ENCODE measurements at places on chromosomes 5 and 9. TPM values are rescaled to one million over a fixed set of nuclear protein-coding genes. Genes with fewer than 3 reads are reported as not detected.

DNA sequence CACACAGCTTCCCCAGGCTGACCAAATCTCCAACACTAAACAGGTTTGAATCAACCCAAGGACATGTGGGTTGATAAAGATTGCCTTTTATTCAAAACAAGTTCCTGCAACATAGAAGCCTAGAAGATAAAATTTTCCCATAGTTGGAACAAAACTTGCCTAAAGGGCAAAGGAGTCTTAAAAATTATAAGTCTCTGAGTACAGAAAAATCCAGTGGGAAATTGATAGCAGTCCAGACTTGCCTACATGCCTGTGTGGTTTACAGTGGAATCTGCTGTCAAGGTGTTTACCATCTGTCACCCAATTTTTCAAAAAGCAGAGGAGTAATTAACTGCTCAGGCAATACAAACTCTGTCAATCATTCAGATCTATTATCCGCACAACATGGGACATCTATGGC is 168.2 kb downstream of the PPP2R2B start:
- DNase-seq: no peak
- no peak overlapping the region for H3K4me3 ChIP-seq
- H3K27me3 ChIP-seq: no peaks in the 10 kb centered on the region
- no peak overlapping the region for H3K27ac ChIP-seq
- no peaks in the 10 kb centered on the region for H3K36me3 ChIP-seq

CER1 gene
- total RNA-seq: not detected

PTCH1 gene
- total RNA-seq: 2.0 TPM

- no peaks in the 10 kb centered on the region for H3K36me3 ChIP-seq
- no peaks in the 10 kb centered on the region for H3K27me3 ChIP-seq
- no peak overlapping the region for H3K27ac ChIP-seq
- H3K4me1 ChIP-seq: peaks cover 50% of the 10 kb centered on the region
- H3K4me3 ChIP-seq: no peak overlapping the region
Measured at GRCh38 chr5:81121836-81122630, 111.1 kb upstream of the CKMT2 start.

DNA sequence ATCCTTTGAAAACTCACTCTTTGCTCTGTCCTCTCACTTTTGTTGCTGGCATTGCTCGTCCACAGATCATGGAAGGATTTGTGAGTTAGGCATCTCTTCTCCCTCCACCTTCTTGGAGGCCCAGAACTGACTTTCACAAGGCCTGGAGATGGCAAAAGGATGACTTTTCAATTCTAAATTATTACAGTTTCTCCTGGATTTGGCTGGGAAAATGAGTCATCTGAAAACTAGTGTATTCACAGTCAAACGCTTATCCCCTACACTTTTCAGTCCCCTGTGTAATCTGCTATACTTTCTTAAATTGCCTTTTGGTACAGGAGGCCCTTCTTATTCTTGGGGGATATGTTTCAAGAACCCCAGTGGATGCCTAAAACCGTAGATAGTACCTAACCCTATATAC is 35.6 kb downstream of the ADRA1B start:
- no peaks in the 10 kb centered on the region for H3K36me3 ChIP-seq
- DNase-seq: no peak
- H3K4me1 ChIP-seq: no peaks in the 10 kb centered on the region
- H3K27ac ChIP-seq: no peak overlapping the region
- no peak overlapping the region for H3K4me3 ChIP-seq

DNA sequence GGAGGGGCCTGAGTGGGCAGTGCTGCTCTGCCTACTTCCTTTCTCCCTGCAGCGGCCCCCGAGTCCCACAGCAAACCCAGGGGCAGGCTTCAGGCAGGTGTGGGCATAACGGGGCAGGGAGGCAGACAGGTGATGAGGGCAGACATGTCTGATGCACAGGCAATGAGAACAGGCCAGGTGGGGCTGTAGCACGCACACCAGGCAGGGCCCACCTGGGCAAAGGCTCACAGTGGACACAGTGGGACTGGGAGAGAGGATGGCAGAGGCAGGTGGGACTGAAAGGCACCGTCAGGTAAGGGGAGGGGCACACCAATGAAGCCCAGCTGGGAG is 5.8 kb downstream of the LTC4S start:
- H3K27me3 ChIP-seq: no peaks in the 10 kb centered on the region
- H3K4me1 ChIP-seq: no peaks in the 10 kb centered on the region
- no peak overlapping the region for H3K27ac ChIP-seq
- H3K36me3 ChIP-seq: peaks cover 10% of the 10 kb centered on the region

- no peaks in the 10 kb centered on the region for H3K4me1 ChIP-seq
- H3K36me3 ChIP-seq: no peaks in the 10 kb centered on the region
- no peak overlapping the region for H3K27ac ChIP-seq
Measured at GRCh38 chr5:40223884-40224402, 455.8 kb upstream of the PTGER4 start.

GRCh38 chr9:72154468-72155285 is 5.4 kb downstream of the GDA start:
- H3K27me3 ChIP-seq: no peaks in the 10 kb centered on the region
- no peaks in the 10 kb centered on the region for H3K36me3 ChIP-seq
- peak; percentile 78 for DNase-seq

LRSAM1 gene
- total RNA-seq: 9.4 TPM

SLC34A1 gene
- total RNA-seq: 0.82 TPM

All from right lobe of liver (tissue), 6 donors.